ENCODE measurements at places on chromosomes 12 and 14. TPM values are rescaled to one million over a fixed set of nuclear protein-coding genes. Genes with fewer than 3 reads are reported as not detected.

The POTEG gene
- not detected for total RNA-seq

The ADCY4 gene
- 138 TPM for total RNA-seq

The SCARB1 gene
- 37.0 TPM for total RNA-seq

The PPP4R4 gene
- total RNA-seq = 1.7 TPM

- no peaks in the 10 kb centered on the region for H3K36me3 ChIP-seq
- H3K27ac ChIP-seq = no peak overlapping the region
- peaks cover 5% of the 10 kb centered on the region for H3K4me1 ChIP-seq
- no peaks in the 10 kb centered on the region for H3K27me3 ChIP-seq
- H3K4me3 ChIP-seq = no peak overlapping the region
Measured at GRCh38 chr12:80837342-80837978, 100.3 kb downstream of the LIN7A start.

- no peaks in the 10 kb centered on the region for H3K27me3 ChIP-seq
- no peaks in the 10 kb centered on the region for H3K36me3 ChIP-seq
- H3K27ac ChIP-seq = no peak overlapping the region
- H3K4me1 ChIP-seq = no peaks in the 10 kb centered on the region
- no peak overlapping the region for H3K4me3 ChIP-seq
Measured at GRCh38 chr14:79924551-79924950, 286.8 kb downstream of the DIO2 start.

DNA sequence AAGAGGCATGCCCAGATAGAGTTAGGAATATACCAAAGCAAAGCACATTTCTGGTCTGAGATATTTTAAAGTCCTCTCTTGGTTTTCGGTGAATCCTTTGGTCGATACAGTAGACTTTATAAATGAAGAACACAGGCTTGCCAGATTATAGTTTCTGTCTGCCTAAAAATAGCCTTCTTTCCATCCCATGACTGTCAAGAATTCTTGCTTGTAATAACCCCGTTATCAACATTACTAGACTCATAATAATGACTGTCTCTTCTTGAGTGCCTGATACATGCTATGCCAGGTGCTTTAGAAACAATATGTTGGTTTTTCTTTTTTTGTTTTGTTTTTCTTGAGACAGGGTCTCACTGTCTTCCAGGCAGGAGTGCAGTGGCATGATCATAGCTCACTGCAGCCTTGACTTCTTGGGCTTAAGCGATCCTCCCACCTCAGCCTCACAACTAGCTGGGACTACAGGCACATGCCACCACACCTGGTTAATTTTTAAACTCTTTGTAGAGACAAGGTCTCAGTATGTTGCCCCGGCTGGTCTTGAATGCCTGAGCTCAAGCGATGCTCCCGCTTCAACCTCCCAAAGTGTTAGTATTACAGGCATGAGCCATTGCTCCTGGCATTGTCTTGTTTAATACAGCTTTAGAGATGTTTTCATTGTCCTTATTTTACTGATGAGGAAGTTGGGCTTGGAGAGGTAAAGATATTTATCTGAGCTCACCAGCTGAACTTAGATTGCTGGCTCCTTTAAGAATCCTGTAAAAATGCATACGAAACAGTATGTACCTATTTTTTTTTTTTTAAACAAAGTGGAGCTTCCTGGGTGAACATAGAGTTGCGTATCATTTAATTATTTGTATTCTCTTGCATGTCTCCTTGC, 30.4 kb downstream of the CHST11 start:
- H3K27me3 ChIP-seq = no peaks in the 10 kb centered on the region
- H3K27ac ChIP-seq = peak overlapping the region; percentile 26
- no peaks in the 10 kb centered on the region for H3K4me1 ChIP-seq
- no peaks in the 10 kb centered on the region for H3K36me3 ChIP-seq

- H3K4me3 ChIP-seq = no peak overlapping the region
- no peaks in the 10 kb centered on the region for H3K27me3 ChIP-seq
- no peaks in the 10 kb centered on the region for H3K4me1 ChIP-seq
- no peak overlapping the region for H3K27ac ChIP-seq
- H3K36me3 ChIP-seq = no peaks in the 10 kb centered on the region
- no peak for DNase-seq
Measured at GRCh38 chr14:101716077-101716950, 45.2 kb upstream of the PPP2R5C start.

DNA sequence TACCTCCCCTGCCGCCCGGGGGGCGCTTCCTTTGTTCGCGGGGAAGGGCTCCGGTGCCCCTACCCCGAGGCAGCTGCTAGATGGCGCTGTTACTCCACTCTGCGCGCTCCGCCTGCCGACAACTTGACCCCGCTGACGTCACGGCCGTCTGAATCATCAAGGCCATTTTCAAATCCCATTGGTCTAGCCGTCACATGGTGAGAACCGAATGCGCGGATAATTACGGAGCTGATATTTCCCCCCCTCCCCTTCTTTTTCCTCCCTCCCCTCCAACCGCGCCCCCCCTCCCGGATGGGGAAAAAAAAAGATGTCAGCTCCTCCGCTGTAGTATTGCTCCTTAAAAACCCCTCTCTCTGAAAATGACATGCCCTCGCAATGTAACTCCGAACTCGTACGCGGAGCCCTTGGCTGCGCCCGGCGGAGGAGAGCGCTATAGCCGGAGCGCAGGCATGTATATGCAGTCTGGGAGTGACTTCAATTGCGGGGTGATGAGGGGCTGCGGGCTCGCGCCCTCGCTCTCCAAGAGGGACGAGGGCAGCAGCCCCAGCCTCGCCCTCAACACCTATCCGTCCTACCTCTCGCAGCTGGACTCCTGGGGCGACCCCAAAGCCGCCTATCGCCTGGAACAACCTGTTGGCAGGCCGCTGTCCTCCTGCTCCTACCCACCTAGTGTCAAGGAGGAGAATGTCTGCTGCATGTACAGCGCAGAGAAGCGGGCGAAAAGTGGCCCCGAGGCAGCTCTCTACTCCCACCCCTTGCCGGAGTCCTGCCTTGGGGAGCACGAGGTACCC, at the start of gene HOXC10:
HOXC10 (plus strand) TSS at position 246 of the 791 bp plus-strand sequence; CDS start at position 360, 114 bp downstream.
- no peaks in the 10 kb centered on the region for H3K4me1 ChIP-seq
- H3K36me3 ChIP-seq = no peaks in the 10 kb centered on the region
- peaks cover 78% of the 10 kb centered on the region for H3K27me3 ChIP-seq
- DNase-seq = peak; percentile 95
- no peak within 1 kb of the TSS for H3K4me3 ChIP-seq

DNA sequence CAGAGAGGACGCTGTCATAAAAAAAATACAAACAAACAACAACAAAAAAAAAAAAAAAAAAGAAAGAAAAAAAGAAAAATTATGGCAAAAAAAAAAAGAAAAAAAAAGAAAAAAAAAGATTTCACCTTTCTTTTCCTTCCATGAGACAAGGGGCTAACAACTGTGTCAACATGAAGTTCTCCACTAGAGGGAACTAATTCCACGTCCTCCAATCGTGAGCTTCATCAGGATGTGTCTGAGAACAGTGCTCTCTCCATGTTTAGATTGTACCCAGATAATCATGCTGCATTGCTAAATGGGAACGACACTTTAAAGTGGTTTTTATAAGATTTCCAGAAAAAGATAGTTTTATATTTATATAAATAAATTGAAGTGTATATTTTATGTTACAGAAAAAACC, 96.2 kb upstream of the PTPRB start:
- no peaks in the 10 kb centered on the region for H3K27me3 ChIP-seq
- H3K4me1 ChIP-seq = no peaks in the 10 kb centered on the region
- H3K36me3 ChIP-seq = no peaks in the 10 kb centered on the region
- H3K27ac ChIP-seq = no peak overlapping the region
